ENCODE measurements at places on chromosomes 11 and 22. TPM values are rescaled to one million over a fixed set of nuclear protein-coding genes. Genes with fewer than 3 reads are reported as not detected.
A peak's percentile ranks its signal among the peaks of the same experiment; 100 is the strongest.

- DNase-seq, result peak; percentile 48
Observed at GRCh38 chr11:56152333-56152732, 7.8 kb downstream of the OR8K5 start.

DNA sequence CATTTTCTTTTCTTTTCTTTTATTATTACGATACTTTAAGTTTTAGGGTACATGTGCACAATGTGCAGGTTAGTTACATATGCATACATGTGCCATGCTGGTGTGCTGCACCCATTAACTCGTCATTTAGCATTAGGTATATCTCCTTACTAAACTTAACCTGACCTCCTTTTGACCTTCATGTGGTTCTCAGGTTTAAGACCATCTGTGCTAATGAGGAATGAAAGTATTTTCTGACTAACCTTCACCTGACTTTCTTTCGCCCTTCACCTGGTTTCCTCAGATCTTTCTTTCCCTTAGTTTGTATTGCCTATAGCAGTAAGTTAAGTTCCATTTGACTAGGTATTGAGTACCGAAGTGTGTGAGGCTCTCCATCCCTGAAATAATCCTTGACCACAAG, 6.5 kb downstream of the EXPH5 start:
- DNase-seq, result no peak

DNA sequence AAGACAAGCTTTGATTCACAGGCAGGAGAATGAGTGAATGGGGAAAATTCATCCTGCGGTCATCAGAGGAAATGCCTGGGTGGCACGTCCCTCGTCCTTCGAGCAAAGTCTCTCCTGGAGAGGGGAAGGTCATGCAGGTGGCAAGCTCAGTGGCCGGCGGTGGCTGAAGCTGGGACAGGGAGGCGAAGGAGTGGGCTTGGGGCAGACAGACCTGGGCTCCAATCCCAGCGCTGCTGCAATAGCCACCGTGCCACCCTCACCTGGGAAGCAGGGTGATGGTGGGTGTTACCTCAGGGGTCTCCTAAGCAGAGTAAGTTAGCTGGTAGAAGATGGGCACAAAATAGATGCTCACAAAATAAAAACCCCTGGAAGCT, 22.4 kb upstream of the CACNG2 start:
- DNase-seq, result no peak

The ELFN2 gene
- 0.65 TPM for total RNA-seq

The SLC6A5 gene
- total RNA-seq, result not detected

The KLHDC7B gene
- 7.2 TPM for total RNA-seq

GRCh38 chr22:36765943-36766450, 9.9 kb downstream of the IFT27 start:
- DNase-seq, result peak; percentile 5

The OTOG gene
- not detected for total RNA-seq

The LMNTD2 gene
- 3.8 TPM for total RNA-seq

- no peak for DNase-seq
Observed at GRCh38 chr22:36796552-36797175, 20.2 kb downstream of the PVALB start.

DNA sequence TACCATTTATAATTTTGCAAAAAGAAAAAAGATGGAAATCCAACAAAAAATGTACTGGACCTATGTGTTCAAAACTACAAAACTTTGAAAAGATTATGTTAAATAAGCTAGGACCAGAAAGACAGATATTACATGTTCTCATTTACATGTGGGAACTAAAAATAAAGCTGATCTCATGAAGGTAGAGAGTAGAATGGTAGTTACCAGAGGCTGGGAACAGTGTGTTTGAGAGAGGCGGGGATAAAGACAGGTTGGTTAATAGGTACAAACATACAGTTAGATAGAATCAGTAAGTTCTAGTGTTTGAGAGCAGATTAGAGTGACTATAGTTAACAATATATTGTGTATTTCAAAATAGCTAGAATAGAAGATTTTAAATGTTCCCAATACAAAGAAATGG, 71.6 kb downstream of the USP47 start:
- DNase-seq, result no peak

GRCh38 chr22:42138972-42139371, 8.4 kb upstream of the CYP2D6 start:
- no peak for DNase-seq

- DNase-seq, result no peak
Observed at GRCh38 chr11:127074151-127074761, 73.7 kb upstream of the KIRREL3 start.

DNA sequence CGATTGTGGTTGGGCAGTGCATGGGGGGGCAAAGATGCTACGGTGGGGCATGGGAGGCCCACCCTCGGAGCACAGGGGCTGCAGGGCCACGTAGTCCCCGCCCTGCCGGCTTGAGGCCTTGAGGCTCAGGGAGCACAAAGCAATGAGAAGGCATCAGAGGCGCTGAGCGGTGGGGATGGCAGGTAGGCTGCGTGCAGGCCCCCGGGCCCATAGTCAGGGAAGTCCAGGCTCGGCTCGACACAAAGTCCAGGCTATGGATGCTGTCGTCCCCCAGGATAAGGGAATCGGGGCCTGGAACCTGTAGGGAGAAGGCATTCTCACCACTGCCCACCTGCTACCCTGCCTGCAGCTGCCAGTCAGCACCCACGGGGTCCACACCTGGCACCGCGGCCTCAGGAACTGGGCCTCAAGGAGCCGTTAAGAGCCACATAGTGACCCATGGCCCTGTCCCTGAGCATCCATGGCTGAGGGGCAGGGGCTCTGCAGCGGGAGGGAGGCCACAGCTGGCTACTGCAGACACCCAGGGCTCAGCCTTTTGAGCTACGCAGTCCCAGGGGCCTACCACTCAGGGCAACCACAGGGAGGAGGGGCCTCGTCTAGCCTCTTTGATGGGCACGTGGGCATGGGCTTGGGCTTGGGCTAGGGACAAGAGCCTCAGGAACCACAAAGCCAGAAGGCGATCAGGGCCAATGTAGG, 179.7 kb downstream of the IGLL1 start:
- peak; percentile 93 for DNase-seq

DNA sequence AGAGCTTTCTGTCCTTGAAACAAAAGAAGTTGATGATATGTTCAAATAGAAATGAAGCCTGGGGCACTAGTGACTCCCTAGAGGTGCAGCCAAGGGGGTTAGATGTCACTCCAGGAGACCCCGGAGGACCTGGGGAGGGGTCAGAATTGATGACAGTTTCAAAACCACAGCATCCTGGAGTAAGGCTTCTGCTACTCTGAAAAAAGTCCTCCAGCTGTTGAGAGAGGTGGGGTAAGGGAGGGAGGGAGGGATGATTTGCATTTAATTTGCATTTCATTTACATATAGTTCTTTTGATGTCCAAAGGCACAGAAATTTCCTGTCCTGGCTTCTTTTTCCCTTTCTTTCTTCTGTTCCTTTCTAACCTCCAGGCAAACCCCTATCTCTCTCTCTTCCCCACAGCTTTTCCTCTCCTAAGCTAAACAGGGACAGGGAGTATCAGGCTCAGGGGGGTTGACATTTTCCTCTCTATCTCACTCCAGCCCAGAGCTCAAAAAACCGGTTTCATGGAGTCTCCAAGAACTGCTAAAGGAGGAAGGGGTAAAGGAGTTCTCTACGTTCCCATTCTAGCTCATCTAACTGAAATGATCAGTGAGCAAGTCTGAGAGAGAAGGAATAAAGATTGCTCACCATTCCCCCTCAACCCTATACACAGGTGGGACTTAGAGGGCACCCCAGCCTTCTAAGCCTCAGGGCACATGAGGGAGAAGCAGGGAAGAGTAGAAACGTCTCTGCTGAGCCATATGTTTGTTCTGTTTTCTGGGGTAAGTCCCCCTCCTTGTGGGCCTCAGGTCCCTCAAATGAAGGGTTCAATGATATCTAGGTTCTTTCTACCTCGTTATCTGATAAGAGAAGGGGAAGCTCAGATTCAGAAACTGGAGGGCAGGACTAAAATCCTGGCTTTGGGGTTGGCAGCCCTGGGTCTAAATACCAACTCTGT, 3.5 kb upstream of the POU2F3 start:
- no peak for DNase-seq

The MMP10 gene
- not detected for total RNA-seq

DNA sequence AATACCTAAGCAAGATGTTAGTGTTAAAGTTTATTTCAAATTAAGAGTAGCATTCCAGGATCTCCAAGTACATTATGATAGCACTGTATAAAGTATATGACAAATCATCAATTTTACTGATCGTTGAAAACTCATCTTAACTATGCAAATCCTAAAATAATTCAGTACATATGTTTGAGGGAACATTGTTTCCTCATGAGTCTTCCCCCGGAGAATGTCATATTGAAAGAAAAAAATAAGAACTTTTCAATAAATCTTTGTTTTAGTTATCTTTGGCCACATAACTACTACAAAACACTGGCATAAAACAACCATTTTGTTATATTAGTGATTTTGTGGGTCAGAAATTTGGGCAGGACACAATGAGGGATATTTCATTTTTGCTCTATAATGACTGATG, 135.4 kb downstream of the METTL15 start:
- DNase-seq, result no peak

The ZNF195 gene
- 18.1 TPM for total RNA-seq

Measured in chondrocyte (in vitro differentiated cells).